Chondrocyte (in vitro differentiated cells): ENCODE measurements at places on chromosomes 13 and 19. TPM values are rescaled to one million over a fixed set of nuclear protein-coding genes. Genes with fewer than 3 reads are reported as not detected.
A peak's percentile ranks its signal among the peaks of the same experiment; 100 is the strongest.

DNA sequence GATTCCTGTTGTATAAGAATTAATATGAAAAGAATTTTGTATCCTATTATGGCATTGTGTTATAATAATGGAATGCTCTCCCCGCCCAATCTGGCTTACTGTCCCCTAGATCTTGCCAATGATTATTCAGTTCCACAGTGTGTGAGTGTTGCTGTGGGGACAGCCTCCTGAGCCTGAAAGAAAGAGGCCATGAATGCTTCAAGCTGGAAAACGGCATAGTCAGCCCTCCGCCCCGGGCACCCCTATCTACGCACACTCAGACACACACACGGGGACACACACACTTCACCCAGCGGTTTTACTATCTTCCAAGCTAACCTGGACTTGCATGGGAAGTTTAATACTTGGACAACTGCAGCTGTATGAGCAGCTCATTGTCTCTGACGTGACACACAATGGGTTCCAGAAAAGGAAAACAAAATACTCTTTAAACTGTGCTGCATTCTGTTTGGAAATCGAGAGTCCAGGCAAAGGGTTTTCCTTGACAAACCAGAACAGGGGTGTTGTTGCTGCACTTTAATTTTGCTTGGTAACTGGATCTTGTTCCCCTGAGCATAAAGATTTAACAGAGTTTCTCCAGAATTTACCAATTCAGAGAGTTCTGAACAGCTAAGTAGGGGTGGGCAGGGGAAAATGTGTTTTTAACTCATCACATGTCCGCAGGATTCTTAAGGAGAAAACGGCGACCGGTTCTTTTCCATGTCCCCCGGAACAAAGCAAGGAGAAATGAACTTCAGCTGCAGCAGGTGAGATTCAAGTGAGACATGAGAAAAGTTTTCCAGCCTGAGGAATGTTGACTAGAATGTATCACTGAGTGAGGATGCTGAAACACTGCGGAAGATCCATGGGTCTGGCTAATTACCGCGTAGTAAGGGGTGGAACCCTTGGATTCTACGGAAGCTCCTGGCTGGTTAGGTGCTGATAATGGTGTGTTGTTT lies 472.9 kb downstream of the FOXO1 start:
- DNase-seq: no peak

The MIA gene
- 1.4 to 2.6 TPM (median 2.4 TPM) in 3 replicates for total RNA-seq

The GIPR gene
- 0.41 to 2.4 TPM (median 1.3 TPM) in 3 replicates for total RNA-seq

GRCh38 chr19:49326165-49326704 lies 1.2 kb upstream of the SLC6A16 start:
- no peak for DNase-seq

- DNase-seq: no peak
Measured at GRCh38 chr19:19224852-19225494, 13.2 kb downstream of the NCAN start.

- no peak for DNase-seq
Measured at GRCh38 chr13:99911965-99912566, 59.5 kb downstream of the ZIC5 start.

GRCh38 chr13:76307142-76307541 lies 579.1 kb downstream of the KCTD12 start:
- DNase-seq: no peak

- DNase-seq: no peak
Measured at GRCh38 chr13:59111751-59112171, 1052.0 kb downstream of the DIAPH3 start.

The KLF2 gene
- 44.7 to 50.9 TPM (median 49.4 TPM) in 3 replicates for total RNA-seq

GRCh38 chr13:95703576-95703975 lies 26.6 kb downstream of the DNAJC3 start:
- DNase-seq: no peak

The RDH8 gene
- not detected in 3 replicates for total RNA-seq

DNA sequence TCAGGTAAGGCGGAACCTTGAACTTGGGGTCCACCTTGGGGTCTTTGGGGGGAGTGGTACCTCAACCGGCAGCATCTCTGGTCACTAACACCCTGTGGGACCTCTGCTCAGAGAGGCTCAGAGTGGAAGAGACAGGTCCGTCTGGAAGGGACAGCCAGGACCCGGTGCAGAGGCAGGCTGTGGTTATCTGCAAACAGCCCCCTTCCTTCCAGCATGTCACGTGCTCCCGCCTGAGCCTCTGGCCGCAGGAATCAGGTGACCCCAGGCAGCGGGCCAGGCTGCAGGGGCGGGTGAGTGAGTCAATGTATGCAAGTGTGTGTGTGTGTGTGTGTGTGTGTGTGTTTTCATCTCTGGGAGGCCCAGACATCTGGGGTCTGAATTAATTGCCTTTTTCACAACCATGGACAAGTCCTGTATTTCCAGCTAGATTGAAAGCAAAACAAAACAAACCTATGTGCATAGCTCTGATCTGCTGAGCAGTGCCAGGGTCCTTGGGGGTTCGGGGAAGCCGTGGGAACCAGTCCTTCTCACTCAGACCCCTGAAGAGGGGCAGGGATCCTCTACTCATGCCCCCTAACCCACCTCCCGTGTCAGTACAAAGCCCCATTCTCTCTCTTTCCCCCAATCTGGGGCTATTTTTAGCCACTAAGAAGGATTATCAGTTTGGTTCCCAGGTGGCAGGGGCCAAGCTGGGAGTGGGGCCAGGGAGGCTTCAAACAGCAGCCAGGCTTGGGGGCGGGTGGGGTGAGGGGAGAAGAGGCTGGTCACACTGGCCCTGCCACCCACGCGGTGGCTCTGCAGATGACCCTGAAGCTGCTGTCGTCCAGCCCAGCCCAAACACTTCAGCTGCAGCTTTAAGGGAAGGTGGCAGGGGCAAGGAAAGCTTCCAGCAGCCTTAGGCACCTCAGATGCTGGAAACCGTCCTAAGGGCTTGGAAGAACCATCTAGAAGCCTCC lies 31.4 kb downstream of the CERS4 start:
- DNase-seq: no peak

DNA sequence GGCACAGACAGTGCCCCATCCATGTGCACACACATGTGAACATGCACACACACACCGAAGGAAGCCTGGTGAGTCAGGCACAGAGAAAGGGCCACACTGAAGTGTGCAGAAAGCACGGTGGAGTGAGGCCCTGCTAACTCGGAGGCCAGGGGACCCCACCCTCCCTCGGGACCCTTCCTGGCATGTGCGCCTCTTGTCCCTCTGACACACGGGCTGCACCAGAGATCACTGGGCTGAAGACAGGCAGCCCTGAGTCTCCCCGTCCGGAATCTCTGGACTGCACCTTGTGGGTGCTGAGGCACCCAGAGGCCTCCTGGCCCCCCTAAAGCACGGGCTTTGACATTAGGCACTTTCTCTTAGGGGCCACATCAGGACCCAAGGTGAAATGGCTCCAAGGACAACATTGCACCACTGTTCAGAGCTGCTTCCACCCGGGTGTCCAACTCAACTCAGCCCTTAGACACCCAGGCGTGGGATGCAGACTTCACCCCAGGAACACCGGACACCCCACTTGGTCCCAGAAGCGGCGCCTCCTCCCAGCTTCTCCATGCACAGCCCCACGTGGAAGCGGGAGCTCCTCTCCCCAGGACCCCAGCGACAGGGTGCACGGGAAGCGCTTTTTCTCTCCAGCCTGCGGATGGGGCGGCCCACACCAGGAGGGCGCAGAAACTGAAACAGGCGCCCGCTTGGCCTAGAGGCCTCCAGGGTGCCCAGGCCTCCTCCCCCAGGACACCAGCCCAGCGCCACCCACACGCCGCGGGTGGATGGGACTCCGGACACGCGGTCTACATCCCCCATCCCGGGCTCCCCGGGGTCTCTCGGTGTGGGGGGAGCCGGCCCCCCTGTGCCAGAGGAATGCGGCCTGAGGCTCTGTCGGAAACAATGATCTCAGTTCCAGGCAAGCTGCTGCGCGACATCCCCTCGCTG lies 90.2 kb downstream of the SPACA7 start:
- no peak for DNase-seq

The BRCA2 gene
- total RNA-seq: 2.5 to 7.5 TPM (median 4.4 TPM) in 3 replicates

DNA sequence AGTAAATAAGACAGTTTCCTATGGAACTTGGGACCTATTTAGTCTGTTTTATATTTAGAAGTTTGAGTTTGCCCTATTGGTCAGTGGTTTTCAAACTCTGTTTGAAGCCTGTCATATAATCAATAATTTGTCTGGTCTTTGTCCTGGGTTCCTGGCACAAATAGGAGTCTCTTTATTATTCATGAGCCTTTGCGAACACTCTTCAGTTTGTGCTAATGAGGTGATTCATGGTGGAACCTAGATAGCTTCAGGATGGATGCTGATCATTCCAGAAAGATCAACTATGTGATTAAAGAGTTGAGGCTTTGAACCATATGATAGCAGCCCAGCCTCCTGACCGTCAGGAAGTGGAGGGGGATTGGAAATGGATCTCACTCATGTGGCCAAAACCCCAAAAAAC lies 10.0 kb upstream of the VWA8 start:
- no peak for DNase-seq

The PCDH20 gene
- total RNA-seq: 0.10 to 0.19 TPM (median 0.15 TPM) in 3 replicates

DNA sequence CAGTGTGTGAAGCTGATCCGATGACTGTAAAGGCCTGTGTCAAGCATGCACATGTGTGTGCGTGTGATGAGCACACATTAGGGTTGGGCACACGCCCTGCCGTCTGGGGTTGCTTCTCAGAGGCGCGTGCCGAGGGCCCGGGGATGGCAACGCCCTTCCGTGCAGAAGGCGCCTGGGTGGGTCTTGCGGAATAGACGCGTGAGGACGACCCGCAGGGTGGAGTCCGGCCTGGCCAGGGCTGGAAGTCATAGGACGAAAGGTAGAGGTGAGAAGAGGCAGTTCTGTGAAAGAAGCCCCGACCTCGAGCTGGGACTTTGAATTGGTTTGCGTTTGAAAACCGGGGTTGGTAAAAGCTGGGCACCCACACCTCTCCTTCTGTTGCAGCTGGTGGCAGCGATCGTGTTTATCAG lies 35.7 kb downstream of the TMEM255B start:
- peak; percentile 93 for DNase-seq

GRCh38 chr19:48511321-48511731 lies 309 bp downstream of the LMTK3 start:
- DNase-seq: no peak

The CEACAM1 gene
- total RNA-seq: not detected in 3 replicates
